Stromal cell of bone marrow (primary cell): ENCODE measurements at places on chromosomes 16 and 17.
A peak's percentile ranks its signal among the peaks of the same experiment; 100 is the strongest.

DNA sequence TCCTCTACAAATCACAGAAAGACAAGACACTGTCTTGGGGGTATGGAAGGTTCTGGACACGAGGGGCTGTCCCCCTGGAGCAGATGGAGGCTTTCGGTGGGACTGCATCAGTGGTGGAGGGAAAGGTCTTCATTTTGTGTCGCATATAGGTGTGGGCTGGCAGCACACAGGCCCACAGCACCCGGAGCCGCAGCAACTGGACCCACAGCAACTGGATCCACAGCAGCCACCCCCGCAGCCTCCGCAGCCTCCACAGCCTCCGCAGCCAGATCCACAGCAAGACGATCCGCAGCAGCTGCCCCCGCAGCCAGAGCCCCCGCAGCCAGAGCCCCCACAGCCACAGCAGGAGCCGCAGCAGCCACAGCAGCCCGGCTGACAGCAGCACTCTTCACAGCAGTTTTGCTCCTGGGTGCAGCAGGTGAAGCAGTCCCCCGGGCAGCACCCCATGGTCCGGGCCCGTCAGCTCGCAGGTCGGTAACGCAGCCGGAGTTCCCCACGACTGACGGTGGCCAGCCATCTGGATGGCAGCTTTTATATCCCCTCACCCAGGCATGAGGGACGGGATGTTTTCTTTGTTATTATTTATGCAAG, at the start of gene KRTAP17-1:
Gene KRTAP17-1 (minus strand): TSS at position 507 of the 591 bp plus-strand sequence. CDS start 60 bp downstream, at position 447.
- no peak for DNase-seq

- DNase-seq, result no peak
These were observed 19.1 kb downstream of the DEXI start for GRCh38 chr16:10923146-10923649.

DNA sequence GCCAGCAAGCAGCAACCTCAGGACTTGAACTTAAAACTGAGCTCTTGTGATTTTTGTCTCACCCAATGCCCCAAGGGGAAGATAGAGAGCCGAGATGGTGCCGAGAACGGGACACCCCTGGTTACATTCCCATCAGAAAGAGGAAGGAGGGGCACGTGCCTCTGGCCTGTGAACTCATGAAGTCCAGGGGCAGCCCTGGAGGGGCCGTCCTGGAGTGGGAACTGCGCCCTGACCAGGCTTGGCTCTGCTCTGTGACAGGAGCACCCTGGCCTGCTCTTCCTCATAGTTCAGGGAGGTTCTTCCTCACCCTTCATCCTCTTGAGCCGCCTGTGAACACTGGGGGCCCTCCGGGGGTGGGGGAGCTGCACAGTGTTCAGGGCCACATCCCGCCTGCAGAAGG, 130.3 kb upstream of the FOXF1 start:
- no peak for DNase-seq

GRCh38 chr16:31167315-31167714, 12.6 kb upstream of the FUS start:
- DNase-seq, result no peak

DNA sequence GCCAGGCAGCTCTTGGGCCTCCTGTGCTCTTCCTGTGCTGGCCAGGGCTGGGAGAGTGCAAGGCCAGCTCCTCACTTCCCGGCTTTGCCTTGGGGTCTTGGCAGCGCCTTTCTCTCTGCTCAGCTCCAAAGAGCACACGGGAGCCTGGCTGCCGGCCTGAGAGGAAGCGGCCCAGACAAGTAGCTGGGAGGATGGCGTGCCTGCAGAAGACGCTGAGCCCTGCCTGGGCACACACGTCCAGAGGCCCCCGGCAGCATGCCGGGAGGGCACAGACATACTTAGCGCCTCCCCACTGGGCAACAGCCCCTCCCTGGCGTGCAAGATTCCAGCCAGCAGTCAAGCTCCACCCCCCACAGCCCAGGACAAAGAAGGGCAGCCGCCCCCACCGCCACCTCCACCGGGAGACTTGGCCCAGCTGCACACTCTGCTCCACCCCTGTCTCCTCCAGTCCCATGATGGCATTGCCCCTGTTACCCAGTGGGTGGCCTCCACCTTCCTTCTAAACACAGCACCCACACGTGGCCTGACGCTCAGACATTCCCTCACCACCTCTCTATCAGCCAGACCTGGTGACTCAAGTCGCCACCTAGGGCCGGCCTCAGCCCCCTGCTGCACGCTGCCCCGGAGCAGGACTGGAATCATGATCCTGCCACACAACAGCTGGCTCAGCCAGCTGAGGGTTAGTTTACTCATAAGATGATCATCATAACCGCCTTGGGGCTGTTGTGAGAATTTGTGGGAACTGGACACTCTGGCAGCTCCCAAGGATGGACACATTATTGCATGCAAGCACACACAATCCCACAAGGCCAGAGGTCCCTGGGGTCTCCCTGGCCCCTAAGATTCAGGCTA, 12.4 kb downstream of the SGCA start:
- DNase-seq, result peak; percentile 94

- no peak for DNase-seq
These were observed 142.7 kb upstream of the C17orf78 start for GRCh38 chr17:37233036-37233435.

DNA sequence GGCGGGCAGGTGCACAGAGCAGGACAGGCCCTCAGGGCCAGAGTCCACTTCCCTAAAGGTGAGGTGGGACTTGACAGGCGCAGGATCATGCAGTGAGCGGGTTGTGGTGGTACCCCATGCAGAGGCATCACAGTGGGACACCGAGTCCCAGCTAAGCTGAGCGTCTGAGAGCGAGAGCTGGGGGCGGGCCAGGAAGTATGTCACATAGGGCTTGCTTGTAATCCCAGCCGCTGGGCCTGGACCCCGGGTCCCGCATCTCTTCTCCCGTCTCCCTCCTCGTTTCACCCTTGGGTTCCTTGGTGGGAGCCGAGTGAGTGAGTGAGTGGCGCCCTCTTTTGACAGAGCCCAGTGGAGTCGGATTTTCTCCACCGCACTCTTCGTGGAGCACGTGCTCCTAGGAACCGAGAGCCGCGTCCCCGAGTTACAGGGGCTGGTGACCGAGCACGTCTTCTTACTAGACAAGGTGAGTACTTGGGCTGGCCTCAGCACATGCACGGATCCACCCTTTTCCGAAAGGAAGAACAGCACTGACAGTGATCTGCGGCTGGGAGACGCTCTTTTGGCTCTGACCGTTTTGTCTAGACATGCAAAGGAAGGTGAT, 50.8 kb upstream of the ENDOV start:
- no peak for DNase-seq

DNA sequence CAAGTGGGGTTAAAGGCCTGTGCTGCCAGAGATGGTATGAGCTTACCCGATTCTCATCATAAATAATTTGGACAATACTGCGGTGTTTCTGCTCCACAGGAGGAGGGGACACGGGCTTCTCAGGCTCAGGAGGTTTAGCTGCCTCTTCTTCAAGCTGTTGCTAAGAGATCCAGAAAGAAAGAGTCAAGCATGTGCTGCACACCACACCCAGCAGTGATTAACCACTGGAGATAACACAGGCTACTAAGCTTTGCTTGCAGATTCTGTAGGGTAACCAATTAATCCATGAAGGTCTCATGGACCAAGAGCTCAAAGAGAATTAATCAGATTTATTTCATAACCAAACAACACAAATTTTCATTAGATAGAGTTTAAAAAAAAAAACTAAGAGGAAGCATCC, 56.6 kb downstream of the NCOR1 start:
- no peak for DNase-seq

GRCh38 chr17:63645775-63646487, 23.7 kb downstream of the MAP3K3 start:
- DNase-seq, result no peak

DNA sequence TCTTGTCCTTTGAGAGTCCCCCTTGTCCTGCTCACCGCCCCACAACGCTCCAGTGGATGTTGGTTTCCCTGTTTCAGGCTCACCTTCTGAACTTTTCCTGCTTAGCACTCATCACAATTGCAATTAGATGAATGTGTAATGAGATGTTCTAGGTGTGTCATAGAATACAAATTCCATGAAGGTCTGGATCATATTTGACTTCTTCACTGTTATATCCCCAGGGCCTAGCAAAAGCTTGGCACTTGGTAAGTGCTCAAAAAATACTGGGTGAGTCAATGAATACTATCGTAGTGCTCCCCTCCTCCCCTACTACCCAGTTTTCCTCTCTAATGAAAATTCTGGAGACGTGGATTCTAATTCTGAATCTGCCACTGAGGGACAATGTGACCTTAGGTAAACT, 33.1 kb downstream of the DNAH3 start:
- no peak for DNase-seq

GRCh38 chr17:50737118-50737698, 17.8 kb downstream of the LUC7L3 start:
- DNase-seq, result no peak

DNA sequence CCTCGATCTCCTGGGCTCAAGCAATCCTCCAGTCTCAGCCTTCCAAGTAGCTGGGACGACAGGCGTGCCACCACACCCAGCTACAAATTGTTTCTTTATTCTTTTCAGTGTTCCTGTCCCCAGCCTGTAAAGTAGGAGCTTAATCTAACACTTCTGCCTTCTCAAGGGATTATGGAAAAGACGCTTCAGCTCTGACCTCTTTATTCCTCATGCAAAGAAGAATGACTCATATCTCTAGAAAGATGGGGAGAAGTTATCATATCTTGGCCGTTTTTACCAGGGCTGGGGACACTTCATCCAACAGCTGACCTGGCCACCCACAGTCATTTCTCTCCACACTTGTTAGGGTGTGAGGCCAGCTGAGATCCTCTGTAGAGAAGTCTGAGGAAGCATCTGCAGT, 172.6 kb downstream of the HAPSTR1 start:
- DNase-seq, result no peak

- no peak for DNase-seq
These were observed 86.3 kb upstream of the CACNG5 start for GRCh38 chr17:66748578-66748977.
